ENCODE measurements at places on chromosomes 5 and 9. TPM values are rescaled to one million over a fixed set of nuclear protein-coding genes. Genes with fewer than 3 reads are reported as not detected.

The C5orf63 gene
- 4.6 TPM for total RNA-seq

DNA sequence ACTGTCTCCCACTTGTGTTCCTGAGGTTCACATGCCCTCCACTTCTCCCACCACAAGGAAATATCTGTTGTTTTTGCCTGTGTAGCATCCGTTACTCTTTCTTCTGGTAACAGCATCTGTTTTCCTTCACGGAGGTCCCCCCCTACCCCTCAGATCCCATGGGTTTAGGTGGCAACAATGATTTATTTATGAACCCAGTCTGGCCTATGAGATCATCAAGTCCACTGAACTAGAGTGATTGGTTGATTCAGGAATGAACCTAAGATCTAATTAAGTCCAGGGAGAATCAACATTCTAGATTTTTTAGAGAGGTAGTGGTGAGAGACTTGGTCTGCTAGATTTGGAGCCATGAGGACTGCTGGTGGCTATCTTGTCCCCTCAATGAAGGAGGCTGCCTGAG, 166.8 kb downstream of the NR3C1 start:
- no peaks in the 10 kb centered on the region for H3K36me3 ChIP-seq
- H3K27ac ChIP-seq = no peak overlapping the region
- H3K4me1 ChIP-seq = no peaks in the 10 kb centered on the region
- no peak for DNase-seq
- H3K4me3 ChIP-seq = no peak overlapping the region

The EIF4E1B gene
- total RNA-seq = not detected

GRCh38 chr9:109379513-109379912, 58.7 kb upstream of the EPB41L4B start:
- H3K27ac ChIP-seq = no peak overlapping the region
- no peaks in the 10 kb centered on the region for H3K4me1 ChIP-seq

The PCDHGB5 gene
- 11.7 TPM for total RNA-seq

GRCh38 chr5:176564002-176564401, 14.9 kb downstream of the CDHR2 start:
- H3K27ac ChIP-seq = no peak overlapping the region
- no peaks in the 10 kb centered on the region for H3K27me3 ChIP-seq
- H3K36me3 ChIP-seq = no peaks in the 10 kb centered on the region
- no peaks in the 10 kb centered on the region for H3K4me1 ChIP-seq

DNA sequence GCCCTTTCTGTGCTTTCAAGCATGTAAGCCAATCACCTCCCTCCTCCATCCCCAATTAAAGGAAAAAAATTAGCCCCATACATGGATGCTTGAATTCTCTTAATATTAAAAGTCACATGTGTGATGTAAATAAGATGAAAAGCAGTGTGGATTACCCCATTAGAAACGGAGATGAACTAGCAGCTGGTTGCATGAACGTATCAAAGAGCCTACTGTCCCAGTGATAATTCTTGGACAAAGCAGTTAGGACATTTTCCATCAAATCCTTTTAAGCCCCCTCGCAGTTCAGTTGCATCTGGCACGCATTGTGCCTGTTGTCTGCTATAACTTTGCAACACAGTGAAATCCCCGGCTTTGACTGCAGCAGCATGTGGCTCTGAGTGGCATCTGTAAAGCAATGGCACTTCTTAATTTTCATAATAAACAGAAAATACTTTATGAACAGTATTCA, 285.6 kb downstream of the FBXL7 start:
- H3K27me3 ChIP-seq = no peaks in the 10 kb centered on the region
- H3K36me3 ChIP-seq = no peaks in the 10 kb centered on the region
- H3K27ac ChIP-seq = peak overlapping the region; percentile 36
- DNase-seq = no peak
- H3K4me1 ChIP-seq = peaks cover 21% of the 10 kb centered on the region
